Ammon's horn (tissue), 1 donor: ENCODE measurements at places on chromosomes 12 and 14.

GRCh38 chr14:67031920-67032774 is 157.1 kb upstream of the GARIN2 start:
- DNase-seq, result no peak

- DNase-seq, result no peak
Observed at GRCh38 chr14:63192085-63192484, 12.2 kb upstream of the RHOJ start.

GRCh38 chr12:65232476-65233077 is 45.9 kb upstream of the MSRB3 start:
- no peak for DNase-seq

DNA sequence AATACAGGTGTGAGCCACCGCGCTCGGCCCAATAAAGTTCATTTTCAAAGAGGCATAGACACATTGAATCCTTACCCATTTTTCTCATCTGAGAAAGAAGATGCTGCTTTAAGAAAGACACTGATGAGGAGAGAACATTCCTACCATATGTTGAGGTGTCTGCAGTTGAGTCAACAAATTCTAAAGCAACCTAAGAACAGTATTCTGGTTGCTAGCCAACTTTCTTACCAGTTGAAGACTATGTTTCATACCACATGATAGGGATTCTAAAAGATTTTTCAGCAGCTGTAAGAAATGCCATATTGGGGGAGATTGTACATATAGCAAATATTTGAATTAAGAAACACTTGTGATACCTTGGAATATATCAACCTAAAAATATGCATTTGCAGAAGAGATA is 160.1 kb downstream of the SRGAP1 start:
- DNase-seq, result no peak

DNA sequence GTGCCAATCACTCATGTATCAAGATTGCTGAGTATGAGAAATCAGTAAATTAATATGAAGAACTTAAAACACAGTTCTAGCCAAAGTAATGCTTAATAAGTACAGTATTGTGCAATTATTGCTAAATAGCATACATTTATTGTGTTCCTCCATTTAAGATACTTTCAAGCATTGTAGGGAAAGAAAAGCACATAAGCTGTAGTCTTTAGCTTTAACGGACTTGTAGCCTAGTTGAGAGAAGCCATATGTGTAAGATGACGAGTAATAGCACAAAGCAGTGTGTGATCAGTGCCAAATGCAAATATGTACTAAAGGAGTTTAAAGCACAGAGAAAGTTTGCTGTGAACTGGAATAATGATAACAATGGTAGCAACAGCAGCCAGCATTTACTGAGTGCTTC is 38.1 kb downstream of the ETV6 start:
- no peak for DNase-seq

DNA sequence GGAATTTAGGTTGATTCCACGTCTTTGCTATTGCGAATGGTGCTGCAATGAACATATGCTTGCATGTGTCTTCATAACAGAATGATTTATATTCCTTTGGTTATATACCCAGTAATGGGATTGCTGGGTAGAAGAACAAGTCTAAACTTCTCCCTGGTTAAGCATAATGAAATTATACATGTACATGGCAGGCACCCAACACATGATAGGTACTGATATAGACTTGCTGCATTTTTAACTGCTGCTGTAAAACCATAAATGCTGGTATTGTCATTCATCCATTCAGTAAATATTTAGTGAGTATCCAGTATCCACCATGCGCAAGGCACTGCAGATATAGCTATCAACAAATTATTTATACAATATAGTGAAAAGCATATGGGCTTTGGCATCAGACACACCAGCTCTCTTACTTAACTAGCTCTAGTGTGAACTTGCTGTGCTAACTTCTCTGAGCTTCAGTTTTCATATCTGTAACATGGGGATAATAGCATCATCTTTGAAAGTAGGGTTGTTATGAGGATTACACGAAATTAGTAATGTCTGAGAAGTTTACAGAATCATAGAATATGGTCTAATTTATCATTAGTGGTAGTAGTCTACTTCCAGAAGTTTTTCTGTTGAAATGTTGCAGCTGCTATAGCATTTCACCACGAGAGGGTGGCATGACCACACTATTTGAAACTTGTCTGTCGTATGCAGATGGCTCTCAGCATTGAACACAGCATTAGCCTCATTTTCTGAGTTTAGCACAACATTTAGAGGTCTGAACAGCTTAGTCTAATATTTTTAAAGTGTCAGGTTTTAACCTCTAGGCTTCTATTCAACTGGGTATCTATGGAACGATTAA is 32.0 kb upstream of the SEL1L start:
- peak; percentile 80 for DNase-seq

DNA sequence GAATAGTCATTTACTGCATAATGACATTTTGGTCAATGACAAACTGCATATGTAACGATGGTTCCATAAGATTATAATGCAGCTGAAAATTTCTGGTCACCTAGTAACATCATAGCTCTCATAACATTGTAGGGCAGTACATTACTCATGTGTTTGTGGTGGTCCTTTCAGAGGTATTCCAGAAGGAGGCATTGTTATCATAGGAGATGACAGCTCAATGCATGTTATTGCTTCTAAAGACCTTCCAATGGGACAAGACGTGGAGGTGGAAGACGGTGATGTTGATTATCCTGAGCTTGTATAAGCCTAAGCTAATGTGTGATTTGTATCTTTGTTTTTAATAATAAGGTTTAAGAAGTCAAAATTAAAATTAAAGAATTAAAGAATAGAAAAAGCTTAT is 43.8 kb upstream of the TSPAN11 start:
- peak; percentile 14 for DNase-seq

DNA sequence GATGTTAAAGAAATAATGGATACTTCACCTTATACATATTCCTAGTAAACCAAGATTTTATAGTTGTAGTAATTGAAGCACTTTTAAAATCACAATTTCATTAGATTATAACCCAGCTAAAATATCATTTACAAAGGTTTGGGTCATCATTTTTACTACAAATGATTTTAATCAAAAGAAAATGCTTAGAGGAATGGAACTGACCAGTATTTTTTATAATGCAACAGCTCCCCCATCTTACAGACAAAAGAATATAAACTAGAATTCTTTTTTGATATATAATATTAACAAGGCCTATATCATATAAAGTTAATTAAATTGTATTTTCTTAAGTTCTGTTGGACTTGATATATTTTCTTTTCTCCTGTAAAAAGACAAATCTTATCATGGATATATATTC is 20.4 kb upstream of the LRFN5 start:
- DNase-seq, result no peak

DNA sequence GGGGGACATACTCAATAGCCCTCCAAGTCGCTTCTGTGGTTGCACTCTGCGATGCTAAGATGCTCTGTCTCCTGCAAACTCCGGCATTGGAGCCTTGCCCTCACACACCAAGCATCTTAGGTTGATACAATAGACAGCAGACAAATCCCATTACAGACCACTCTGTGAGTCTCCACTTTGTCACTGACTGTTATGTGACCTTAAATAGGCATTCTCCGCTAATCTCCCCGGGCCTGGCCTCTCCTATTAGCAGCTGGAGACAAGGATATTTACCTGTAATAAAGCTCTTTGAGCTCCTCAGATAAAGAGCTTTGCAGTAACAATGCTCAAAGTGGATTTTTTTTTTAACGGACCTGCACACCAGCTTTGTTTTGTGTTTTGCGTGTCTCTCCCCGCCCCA is 479.7 kb upstream of the TBX3 start:
- no peak for DNase-seq

DNA sequence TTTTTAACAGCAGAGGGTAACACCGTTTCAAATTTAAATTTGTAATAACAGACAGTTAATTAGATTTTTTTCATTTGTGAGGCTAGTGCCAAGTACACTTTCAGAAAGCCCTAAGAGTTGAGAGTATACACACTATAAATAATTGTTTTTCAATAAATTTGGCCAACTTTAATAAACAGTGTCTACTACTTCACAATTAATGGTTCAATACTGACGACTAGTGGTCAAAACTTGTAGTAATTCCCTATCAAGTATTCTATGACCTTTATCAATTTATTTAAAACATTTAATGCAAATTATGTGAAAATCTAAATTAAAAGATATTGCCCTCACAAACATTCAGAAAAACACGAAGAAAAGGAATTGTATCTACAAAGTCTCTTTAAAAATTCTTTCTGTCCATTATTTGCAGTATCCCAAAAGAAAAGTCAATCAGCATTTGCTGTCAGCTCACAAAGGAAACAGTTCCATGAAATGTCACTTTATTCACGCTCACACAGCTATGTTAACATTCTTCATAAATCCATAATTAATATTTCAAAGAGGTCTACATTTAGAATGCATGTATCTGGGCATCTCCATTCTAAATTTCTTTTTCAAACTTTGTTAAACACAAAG is 91.2 kb downstream of the CEP128 start:
- DNase-seq, result peak; percentile 40

DNA sequence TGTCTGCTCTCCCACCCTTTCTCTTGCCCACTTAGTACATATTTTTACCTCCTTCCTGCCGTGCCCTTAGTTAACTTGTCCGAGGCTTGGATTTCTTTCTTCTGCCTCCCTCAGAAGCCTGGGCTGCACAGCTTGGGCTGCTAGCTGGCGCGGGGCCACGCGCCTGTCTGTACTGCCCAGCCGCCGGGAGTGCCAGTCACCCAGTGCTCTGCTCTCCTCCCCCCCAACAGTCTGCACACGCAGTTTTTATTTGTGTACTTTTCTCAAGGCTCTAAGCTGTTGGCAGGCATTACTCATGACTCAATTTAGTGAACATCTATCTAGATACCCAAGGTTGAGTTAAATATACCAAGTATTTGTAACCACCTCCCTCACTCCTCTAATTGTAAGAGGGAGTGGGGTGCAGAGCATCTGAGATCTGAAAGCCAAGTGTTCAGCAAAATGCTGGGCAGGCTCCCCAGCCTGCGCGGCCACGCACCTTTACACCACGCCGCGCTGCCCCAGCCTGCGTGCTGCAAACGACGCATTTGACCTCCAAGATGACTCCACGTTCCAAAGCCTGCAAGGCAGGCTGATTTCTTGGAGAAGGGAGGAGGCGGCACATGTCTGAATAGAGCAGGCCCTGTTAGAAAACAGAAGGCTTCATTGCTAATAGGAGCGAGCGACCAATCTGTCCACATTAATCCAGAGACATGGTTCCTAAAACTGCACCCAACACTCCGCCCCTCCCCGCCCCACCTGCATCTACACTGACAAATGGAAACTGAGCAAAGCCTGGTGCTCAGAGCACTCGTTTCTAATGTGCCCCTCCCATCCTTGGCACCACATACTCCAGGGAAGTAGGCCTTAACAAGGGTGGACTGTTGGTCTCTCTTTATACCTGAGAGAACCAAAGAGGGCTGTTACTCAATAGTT is 18.2 kb upstream of the CACNA2D4 start:
- DNase-seq, result peak; percentile 96

DNA sequence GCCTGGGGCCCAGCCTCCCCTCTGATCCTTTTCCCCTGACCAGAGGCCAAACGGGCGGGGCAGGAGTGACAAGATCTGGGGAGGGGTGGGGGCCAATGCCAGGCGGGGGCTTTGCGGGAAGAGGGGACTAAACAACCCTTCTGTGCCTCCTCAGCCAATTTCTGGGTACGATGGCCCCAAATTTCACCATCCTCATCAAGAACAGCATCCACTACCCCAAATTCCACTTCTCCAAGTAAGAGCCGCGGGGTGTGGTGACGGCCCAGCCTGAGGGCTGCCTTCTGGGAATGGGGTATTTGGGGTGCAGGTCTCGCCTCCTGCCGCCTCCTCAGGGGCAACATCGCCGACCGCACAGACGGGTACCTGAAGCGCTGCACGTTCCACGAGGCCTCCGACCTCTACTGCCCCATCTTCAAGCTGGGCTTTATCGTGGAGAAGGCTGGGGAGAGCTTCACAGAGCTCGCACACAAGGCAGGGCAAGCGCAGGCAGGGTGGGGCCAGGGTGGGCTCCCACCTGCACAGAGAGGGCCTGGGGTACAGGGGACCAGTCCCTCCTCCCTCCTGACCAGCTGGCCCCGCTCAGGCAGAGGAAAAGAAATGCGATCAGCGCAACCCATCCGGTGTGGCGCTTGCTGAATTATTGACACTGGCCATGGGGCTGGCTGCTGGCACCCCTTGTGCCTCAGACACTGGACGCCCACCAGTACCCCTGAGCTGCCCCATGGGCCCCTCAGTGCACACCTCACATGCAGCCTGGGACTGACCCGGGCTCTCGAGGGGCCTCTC is 1.7 kb downstream of the P2RX2 start:
- no peak for DNase-seq

DNA sequence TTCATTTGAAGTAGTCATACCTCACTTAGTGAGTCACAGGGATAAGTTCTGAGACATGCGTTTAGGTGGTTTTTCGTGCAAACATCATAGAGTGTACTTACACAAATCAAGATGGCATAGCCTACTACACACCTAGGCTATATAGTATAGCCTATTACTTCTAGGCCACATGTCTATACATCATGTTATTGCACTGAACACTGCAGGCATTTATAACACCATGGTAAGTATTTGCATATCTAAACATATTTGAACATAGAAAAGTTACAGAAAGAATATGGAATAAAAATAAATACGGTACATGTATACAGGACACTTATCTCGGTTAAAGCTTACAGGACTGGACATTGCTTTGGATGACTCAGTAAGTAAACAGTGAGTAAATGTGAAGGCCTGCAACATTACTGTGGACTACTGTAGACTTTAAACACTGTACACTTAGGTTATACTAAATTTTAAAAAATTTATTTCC is 670.6 kb downstream of the SLC16A7 start:
- DNase-seq, result no peak

GRCh38 chr14:105941226-105942166 is 415.1 kb downstream of the TMEM121 start:
- DNase-seq, result no peak

DNA sequence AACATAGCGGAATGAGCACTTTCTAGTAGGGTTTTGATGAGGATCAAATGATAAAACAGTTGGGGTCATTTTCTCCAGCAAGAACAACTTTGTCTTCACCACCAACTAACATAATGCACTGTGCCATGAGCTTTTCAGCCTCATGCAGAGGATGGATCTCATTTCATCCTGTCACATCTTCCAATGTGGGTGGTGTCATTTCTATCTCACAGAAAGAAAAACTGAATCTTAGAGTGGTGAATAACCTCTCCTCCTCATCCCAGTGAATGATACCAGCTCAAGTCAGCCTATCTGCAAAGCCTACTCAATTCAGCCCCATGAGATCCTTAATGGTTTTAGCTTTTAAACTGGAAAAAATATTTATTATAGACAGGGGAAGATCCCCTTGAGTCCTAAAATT is 1147.2 kb downstream of the VRK1 start:
- DNase-seq, result no peak

- DNase-seq, result no peak
Observed at GRCh38 chr12:15157269-15157671, 63.9 kb downstream of the RERG start.

DNA sequence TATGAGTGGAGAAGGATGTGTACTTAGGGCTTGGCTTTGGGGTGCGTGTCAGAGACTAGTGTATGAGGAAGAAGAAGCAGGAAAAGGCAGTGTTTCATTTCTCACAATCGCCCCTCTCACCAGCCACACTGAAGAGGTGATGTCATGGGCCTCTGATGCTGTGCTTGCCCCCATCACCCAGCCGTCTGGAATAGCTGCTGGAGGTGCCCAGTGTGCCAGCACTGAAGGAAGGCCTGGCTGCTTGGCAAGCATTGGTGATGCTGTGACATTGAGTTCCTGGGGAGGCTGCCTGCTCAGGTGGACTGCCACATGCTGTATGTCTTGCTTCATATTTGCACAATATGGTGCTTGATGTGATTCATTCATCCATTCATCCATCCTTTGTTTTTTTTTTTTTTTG is 56.2 kb downstream of the CRADD start:
- peak; percentile 35 for DNase-seq

GRCh38 chr12:131872154-131873051 is 22.0 kb upstream of the ULK1 start:
- DNase-seq, result no peak

GRCh38 chr12:57771236-57771872 is 551 bp downstream of the METTL1 start:
- peak; percentile 83 for DNase-seq
